ENCODE measurements at places on chromosomes 2 and 18.
A peak's percentile ranks its signal among the peaks of the same experiment; 100 is the strongest.

- peak; percentile 26 for DNase-seq
Measured at GRCh38 chr2:241228860-241229516, 40.5 kb downstream of the ANO7 start.

DNA sequence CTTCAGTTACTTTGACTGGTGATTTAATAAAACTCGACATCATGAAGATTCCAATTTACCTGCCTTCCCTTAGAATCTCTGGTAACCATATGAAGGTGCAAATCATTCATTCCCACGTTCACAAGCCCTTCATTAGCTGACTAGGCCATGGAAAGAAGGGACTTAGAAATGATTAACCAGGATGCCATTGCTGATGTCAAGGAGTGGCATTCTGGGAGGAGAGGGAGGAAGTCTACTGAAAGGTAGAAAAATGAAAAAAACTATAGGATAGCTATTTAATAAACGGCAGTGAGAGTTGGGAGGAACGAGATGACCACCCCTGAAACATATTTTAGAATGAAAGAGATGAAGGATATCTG lies 1.4 kb downstream of the ATIC start:
- DNase-seq = no peak

GRCh38 chr2:236102971-236103370 lies 65.2 kb downstream of the GBX2 start:
- no peak for DNase-seq

GRCh38 chr18:48065601-48065995 lies 135.1 kb upstream of the SMAD2 start:
- no peak for DNase-seq

- no peak for DNase-seq
Measured at GRCh38 chr18:23540867-23541266, 37.6 kb downstream of the RMC1 start.

DNA sequence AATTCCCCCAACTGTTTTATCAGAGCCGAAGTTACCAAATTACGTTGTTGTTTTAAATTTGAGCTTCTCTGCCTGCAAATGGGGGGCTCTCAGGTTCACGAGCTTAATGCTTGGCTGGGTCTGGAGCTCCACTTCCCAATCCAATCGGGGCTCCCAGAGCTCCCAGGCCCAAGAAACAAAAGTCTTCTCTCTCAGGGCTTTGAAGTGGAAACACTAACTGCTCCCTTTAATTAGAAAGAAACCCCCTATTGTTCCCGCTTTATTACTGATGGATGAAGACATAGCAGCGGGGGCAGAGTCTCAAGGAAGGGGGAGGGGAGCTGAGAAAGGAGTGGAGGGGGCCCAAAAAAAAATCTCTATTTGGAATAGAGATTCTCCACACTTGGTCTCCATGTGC lies 15.6 kb upstream of the PKDCC start:
- no peak for DNase-seq

Measured in lower lobe of right lung (tissue), 2 donors.